ENCODE measurements at places on chromosomes 7 and 10. TPM values are rescaled to one million over a fixed set of nuclear protein-coding genes. Genes with fewer than 3 reads are reported as not detected.

Gene MEIG1
- total RNA-seq, result not detected

DNA sequence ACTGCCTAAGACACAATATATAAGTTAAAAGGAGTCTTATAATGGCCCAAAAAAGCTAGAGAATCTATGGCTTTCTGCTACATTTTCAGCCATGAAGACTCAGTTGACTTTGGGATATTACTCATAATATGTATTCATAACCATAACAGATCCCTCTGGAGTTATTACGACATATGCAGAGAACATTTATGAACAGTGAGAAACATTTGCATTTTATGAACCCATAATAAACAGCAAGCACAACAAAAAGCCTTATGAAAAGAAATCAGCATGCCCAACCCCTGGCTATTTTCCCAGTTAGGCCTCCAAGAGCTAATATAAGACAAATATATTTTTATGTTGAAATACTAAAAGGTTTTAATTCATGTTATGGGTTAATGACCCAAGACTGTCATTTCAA lies 52.4 kb downstream of the ARMH3 start:
- no peak for DNase-seq

GRCh38 chr10:31687663-31688482 lies 240.8 kb downstream of the ARHGAP12 start:
- DNase-seq, result no peak

Gene FZD1
- total RNA-seq, result 57.9 TPM

- no peak for DNase-seq
Measured at GRCh38 chr7:3880228-3880987, 579.4 kb downstream of the SDK1 start.

GRCh38 chr7:124059375-124059774 lies 26.5 kb upstream of the TMEM229A start:
- no peak for DNase-seq

- DNase-seq, result no peak
Measured at GRCh38 chr10:57314046-57314445, 953.0 kb upstream of the ZWINT start.

DNA sequence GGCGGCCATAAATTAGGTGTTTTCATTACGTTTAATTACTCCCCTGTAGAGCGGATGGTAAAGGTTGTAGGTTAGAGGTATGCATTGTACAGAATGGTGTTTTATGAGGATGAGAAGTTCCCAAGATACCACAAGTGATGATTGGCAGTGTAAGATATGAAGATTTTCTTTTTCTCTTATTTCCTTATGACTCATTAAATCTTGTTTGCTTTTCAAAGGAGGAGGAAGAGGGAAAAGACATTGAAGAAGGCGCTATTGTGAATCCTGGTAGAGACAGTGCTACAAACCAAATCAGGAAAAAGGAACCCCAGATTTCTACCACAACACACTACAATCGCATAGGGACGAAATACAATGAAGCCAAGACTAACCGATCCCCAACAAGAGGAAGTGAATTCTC lies 133.9 kb downstream of the AASS start:
- no peak for DNase-seq

DNA sequence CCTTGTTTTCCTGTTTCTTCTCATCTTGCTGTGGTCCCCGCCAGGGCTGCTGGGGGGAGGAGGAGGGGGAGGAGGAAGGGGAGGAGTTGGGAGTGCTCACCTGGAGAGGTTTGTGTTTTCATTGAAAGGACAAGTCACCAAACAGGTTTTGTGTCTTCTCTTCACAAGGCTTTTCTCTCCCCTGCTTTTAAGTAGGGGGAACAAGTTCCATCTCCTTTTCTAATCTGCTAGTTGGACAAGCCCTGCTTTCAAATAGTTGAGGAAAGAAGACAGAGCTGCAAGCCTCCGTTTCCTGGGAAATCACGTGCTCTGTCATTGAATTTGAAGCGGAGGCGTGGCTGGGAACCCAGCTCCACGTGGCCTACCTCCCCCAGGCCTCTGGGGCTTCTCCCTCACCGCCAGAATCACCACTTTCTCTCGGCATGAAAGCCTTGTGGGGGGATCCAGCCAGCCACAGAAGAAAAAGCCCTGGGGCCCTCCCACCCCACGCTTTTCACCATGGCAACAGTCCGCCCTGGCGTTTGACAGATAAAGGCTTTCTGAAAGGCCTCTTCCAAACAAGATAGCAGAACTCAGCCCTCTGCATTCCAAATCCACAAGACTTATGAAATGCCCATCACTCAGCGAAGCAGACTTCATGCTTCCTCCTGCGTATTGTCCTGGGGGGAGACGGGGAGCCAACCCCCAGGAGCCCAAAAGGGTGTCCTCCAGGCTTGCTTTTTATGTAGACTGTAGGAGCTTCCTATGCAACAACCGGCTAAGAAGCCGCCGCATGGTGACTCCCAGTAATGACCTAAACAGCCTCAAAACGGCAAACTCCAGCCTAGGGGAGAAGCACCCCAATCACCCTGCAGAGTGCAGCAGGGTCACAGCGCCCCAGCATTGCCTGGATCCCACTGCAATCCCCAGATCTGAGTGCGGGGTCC lies 51.7 kb downstream of the PROSER2 start:
- DNase-seq, result no peak

DNA sequence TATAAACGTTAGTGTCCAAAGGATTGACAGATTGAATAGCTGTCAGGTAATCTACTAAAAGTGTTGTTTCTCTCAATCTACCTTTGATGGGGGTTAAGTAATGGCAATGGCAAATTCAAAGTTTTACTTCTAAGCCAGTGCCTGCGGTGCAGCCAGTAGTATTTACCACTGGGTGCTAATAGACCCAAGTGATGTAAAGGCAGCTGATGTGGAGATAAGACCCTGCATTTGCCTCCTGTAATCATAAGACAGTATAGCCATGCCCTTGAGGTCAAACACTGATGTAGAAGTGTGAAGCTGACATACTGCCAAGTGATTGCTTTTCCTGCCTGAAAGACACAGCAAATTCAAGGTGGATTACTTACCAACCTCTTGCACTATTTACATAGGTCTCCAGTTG lies 572.0 kb downstream of the GRID1 start:
- DNase-seq, result no peak

GRCh38 chr10:90947030-90947960 lies 26.4 kb upstream of the ANKRD1 start:
- no peak for DNase-seq

DNA sequence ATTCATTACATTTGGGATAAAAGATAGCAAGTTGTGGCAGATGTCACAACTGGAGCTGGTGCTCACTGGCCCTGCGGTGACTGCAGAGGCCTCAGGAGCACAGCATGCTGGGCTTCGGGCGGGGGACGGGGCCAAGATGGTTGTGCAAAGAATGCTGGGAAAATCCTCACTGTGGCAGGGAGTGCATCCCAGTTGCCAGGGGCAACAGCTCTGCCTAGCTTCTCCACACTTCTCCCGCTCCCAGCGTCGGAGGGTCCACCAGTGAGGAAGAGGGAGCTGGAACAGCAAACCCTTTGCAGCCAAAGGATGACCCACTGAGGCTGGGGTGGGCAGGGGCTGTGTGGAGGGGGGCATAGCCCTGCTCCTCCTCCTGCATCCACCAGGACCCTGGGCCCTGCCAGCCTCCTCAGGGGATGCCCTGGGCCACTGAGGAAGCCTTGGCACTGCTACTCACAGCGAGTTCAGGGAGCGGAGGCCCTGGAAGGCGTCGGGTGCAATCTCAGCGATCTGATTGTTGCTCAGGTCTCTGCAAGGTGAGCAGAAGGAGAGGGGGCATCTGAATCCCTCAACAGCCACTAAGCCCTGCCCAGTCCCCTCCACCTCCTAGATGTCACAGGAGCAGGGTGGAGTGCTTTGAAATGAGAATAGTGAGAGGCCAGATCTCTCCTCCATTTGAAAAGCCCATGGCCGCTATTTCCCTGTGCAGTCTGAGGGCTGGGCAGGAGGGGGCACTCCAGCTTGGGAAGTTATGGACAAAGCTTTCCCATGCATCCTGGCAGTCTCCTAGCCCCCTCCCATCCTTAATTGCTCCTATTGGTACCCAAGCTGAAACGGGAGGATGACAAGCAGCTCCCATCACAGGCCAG lies 126.5 kb downstream of the SLIT1 start:
- DNase-seq, result no peak

DNA sequence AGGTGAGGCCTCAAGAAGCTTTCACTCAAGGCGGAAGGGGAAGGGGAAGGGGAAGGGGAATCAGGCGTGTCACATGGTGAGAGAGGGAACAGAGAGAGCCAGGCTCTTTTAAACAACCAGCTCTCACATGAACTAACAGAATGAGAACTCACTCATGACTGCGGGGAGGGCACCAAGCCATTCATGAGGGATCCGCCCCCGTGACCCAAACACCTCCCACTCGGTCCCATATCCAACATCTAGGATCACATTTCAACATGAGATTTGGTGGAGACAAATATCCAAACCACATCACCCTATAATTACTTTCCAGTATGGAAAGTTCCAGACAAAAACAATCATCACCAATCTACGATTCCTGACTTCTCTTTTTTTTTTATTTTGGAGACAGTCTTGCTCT lies 22.9 kb downstream of the HIP1 start:
- no peak for DNase-seq

DNA sequence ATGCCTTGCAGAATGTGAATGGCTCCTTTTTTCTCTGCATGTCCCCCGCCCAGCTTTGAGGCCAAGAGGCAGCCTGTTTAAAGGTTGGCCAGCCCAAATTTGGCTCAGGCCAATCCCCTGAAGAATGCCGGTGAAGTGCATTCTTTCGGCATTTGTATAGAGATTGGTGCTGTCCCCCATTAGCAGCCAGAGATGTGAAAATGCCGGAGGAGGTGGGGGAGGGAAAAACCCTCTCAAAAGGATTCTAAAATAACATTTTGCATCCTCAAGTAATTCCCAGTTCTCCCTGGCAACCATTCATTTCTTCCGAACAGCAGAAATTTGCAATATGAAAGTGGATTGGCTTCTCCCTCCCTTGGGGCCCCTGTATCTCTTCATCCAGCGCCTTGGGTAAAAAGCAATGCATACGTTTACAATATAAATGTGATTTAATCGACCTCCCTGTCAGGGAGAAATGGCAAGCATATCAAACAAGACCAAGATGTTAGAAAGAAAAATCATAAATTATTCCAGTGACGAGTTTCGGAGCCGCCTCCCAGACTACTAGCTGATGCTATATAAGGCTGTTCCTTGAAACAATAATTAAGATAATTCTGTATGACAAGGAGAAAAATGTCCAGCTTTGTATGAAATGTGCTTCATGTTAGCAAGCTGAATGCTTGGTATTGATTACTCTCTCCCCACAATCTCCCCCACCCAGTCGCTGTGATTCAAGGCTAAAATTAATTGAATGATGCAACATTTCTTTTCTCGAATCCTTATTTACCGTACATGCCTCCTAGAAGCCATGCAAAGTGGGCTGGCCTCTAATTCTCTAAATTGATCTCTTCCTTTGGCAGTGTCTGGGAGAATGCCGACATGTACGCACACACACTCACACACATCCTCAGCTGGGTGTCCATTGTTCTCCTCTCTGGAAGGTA lies 323.7 kb downstream of the RPS24 start:
- no peak for DNase-seq

GRCh38 chr10:98519841-98520240 lies 73.1 kb upstream of the HPS1 start:
- DNase-seq, result no peak

- no peak for DNase-seq
Measured at GRCh38 chr10:91796331-91797047, 1.7 kb upstream of the TNKS2 start.

GRCh38 chr10:33556620-33557019 lies 222.2 kb upstream of the NRP1 start:
- DNase-seq, result no peak

Gene TRIM74
- not detected for total RNA-seq

- DNase-seq, result no peak
Measured at GRCh38 chr10:104046651-104047050, 39.0 kb downstream of the COL17A1 start.

DNA sequence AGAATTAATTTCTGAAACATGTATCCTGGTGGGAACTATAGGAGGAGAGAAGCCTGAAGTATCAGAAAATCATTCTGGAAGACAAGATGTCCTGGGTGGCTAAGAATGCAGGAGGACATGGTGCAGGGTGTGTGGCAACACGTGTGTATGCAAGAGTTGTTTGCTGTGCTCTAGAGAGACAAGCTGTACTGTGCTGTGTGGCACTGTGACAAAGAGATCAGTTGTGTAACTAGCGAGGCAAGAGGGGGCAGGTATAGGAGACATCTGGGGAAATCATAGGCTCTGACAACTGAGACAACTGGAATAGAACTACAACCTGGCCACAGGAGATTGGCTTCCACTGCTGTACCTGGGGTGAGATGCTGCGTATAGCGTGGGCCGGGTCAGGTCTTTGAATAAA lies 9.3 kb downstream of the ITGA8 start:
- DNase-seq, result no peak

- no peak for DNase-seq
Measured at GRCh38 chr10:2943932-2944614, 123.3 kb upstream of the PFKP start.

Gene ELN
- 1,484 TPM for total RNA-seq

- no peak for DNase-seq
Measured at GRCh38 chr10:33315891-33316290, 18.6 kb downstream of the NRP1 start.

Measured in thoracic aorta (tissue), 2 donors.